ENCODE measurements at places on chromosomes 3 and 15.

- no peak for DNase-seq
Measured at GRCh38 chr15:65208647-65209046, 2.6 kb downstream of the CILP start.

DNA sequence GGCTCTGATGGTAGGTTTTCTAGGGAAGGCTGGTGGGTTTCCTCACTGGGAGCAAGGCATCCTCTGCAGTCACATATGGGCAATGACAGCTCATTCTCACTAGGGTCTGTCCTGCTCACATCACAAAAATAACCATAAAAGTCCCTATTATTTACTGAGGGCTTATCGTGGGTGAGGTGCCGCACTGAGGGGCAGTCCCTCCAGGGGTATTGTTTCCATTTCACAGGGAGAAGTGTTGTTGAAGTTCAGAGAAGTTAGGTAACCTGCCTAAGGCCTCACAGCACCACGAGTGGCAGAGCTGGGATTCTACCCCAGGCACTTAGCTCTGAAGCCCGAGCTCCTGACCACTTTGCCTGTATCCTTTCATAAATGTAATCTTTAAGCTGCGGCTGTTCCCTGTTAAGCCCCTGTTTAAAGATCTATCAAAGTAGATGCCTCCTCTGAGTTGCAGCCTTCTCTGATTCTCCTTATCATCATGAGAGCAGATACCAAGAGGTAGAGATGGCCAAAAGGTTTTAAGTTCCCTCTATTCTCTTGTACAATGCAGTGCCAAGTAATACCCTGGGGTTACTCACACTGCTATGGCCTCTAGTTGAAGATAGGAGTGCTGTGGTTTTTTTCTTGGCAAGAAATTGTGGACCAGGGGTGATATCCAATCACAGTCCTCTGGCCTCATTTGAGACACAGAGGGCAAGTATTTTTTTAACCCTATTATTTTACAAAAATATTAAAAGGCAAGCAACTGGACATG, 107.0 kb downstream of the RPLP1 start:
- DNase-seq = no peak

- DNase-seq = no peak
Measured at GRCh38 chr3:86797946-86798345, 193.0 kb downstream of the VGLL3 start.

GRCh38 chr3:80533553-80533952, 765.8 kb upstream of the ROBO1 start:
- DNase-seq = no peak

DNA sequence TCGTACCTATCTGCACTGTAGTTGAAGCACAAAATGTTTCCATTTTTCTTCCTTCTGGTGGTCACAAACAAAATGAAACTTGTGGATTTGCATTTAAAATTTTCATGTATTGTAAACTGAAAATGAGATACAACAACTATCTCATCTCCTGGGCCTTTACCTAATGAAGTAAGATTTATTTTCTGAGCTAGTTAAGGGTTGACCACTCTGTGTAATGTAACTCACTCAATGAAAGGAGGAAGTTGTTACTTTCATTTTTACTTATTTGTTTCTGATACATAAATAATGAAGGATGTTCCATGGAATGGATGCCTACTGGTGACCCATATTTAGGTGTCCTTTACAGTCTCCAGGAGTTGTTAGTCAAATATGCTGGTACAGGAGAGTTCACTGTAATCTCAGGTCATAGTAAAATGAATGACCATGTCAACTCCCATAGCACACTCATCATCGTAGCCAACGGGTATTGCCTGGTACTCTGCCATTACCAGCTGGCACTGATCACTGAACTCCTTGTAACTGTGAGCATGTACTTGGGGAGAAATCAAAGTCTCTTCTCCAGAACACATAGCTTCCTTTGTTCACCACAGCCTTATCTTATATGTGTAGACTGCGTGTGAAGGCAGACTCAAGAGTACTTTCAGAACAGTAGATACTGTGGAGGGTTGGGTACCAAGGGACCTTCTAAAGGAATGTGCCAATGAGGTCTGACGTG, 474.2 kb upstream of the ROBO2 start:
- DNase-seq = no peak

- no peak for DNase-seq
Measured at GRCh38 chr3:6580808-6581207, 280.1 kb upstream of the GRM7 start.

GRCh38 chr3:126394977-126395321, 240 bp downstream of the CFAP100 start:
- no peak for DNase-seq

DNA sequence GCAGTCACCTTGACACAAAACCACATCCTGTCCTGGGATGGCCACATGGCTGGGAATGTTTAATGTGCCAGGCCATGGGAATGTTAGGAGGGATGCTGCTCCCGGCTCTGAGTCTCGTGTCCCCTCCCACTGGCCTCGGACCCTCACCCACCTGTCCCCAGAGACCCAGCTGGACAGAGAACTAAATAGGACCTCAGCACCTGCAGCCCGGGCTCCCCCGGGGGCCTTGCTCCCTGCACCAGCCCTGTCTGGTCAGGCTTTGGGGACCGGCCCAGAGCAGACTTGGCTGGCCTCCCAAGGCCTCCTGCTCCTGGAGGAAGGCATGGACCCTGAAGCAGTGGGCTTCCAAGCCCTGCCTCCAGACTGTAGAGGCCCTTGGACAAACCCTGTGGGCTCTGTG, 100.0 kb upstream of the IQSEC1 start:
- DNase-seq = no peak

DNA sequence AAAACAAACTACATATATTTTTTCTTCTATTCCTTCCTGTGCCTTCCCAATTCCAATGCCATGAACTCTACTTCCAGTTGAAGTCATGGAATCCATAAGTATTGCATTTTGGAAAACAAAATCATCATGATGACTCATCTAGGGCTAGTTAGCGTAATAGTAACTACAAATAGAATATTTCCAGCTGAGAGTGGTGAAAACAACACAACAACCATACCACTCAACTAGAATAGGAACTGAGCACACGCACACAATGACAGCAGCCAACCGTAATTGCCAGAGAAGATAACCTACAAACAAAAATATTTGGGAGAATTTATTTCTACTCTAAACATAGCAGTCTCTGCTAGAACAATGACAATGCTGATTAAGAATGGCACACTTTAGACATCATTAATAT, 225.9 kb downstream of the FGF12 start:
- no peak for DNase-seq

- no peak for DNase-seq
Measured at GRCh38 chr3:59052803-59053411, 3.1 kb upstream of the CFAP20DC start.

DNA sequence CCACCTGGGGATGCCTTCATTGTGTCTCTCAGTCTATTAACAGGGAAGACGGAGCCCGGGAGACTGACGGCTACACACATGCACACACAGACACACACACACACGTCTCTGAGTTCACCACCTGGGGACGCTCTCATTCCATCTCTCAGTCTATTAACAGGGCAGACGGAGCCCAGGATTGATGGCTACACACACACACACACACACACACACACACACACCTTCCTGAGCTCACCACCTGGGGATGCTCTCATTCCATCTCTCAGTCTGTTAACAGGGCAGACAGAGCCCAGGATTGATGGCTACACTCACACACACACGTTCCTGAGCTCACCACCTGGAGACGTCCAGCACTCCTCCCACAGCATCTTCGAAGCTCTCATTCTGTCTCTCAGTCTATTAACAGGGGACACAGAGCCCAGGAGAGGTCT, 143.9 kb downstream of the OR4M2 start:
- peak; percentile 84 for DNase-seq

- no peak for DNase-seq
Measured at GRCh38 chr3:169627073-169627472, 36.4 kb downstream of the MECOM start.

GRCh38 chr3:77913524-77914174, 873.8 kb downstream of the ROBO2 start:
- no peak for DNase-seq

DNA sequence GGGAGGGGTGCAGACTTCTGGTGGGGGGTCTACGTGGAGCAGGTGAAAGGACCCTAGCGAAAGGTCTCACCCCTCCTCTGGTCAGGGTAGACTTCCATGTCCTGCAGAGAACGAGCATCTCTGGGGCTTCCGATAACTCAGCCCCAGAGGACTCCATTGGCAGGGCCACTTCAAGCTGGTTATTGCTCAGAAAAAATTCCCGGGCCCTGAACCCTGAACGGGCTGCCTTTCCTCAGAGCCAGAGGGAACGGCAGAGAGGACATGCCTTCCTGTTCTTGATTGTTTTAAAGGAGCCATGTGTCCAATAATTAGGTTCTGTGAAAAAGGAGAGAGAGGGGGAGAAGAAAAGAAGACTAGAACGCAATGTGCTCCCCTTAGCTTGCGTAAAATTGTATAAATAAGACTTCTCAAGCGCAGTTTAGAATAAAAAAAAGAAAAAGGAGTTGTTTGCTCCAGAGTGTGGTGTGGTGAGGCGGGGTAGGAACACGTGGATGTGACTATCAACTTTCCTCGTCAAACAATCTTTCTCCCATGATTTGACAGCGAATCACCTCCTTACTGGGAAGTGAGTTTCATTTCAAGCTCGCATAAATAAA, 193.4 kb upstream of the UBE2E1 start:
- no peak for DNase-seq

DNA sequence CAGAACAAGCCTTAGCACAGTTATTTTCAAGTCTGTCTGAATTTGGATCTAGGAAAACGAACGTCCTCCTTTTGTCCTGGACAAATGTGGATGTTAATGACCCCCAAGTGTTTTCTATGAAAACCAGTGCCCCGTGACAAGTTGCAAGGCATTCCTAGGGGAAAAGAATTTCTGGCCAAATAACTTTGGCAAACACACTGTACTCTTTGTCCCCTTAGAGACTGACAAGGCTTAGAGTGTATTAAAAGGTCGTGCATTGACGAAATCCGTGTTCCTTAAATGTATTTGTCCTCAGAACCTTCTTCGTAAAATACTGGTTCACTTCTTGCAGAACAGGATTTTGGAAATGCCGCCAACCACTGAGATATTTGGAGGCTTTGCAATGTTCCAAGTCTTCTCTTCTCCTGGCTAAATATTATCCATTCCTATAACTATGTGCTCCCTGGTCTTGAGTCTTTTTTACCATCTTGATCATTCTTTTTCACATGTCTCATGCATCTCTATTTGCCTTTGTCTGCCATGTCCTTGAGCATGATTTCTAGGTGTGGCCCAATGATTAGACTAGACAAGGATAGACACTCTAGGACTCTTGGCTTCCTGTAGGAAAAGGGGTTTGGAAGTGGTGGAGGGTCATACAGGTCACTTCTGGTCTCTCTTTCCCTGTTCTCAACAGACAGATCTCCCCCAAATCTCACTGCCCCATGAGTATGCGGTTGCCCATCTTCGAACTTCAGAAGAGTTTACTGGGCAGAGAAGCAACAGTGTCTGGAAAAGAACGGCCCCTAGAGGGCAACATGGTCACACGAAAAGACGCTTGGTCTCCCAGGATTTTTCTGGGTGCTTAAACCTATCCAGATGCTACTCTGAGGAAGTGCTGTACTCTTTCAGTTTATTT, 117.5 kb downstream of the EDEM1 start:
- no peak for DNase-seq

Measured in mesenteric fat pad (tissue), 1 donor.